NCI-H2107 (cell line): ENCODE measurements at places on chromosomes 13 and 19.

GRCh38 chr13:26664876-26665275, 95.7 kb downstream of the GPR12 start:
- DNase-seq, result no peak

DNA sequence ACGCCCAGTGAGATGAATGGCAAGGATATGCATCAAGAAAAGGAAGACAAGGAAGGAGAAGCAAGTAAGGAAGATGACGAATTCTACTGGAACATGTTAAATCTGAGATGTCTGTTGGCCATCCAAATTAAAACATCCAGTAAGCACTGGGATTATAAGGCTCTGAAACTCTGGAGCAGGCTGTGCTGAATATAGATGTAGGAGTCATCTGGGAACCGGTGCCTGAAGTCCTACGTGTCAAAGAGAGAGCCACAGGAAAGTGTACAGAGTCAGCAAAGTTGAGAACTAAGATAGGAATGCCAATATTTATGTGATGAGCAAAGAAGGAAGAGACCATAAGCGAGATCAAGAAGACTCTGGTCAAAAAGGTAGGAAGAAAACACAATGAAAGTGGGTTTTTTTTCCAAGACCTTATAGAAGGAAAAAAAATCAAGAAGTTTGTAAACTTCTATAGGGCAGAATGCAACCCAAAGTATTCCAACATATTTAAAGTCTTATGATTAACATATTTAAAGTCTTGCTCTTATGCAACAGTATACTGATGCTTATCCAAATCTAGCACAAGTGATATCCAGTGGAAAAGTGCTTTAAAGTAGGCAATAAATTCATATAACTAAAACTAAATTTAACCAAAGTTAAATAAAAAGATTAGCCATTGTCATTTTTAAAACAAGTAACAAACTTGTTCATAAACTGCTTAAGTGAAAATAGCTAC, 51.2 kb upstream of the EEF1AKMT1 start:
- DNase-seq, result no peak

GRCh38 chr13:72696579-72696978, 30.9 kb downstream of the MZT1 start:
- no peak for DNase-seq

DNA sequence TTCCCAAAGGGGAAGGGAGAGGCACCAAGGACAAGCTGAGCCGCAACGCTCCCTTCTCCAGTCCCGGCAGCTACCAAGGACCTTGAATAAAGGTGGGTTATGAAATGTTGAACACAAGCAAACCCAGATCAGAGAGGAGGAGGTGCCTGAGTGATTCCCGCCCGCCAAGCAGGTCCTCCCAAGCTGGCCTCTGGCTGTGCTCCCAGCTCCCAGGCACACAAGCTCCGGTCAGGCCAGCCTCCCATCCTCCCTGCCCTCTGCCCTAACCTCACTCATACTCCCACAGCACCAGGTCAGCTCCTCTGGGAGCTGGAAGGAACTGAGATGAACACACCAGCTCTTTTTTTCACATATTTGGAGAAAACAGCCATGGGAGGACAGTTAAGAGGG, 3.7 kb downstream of the NAPA start:
- DNase-seq, result no peak

- peak; percentile 82 for DNase-seq
Measured at GRCh38 chr19:35717665-35718344, at the start of gene KMT2B. Gene KMT2B (plus strand): TSS chr19:35718003. CDS start chr19:35718019, 16 bp downstream.

DNA sequence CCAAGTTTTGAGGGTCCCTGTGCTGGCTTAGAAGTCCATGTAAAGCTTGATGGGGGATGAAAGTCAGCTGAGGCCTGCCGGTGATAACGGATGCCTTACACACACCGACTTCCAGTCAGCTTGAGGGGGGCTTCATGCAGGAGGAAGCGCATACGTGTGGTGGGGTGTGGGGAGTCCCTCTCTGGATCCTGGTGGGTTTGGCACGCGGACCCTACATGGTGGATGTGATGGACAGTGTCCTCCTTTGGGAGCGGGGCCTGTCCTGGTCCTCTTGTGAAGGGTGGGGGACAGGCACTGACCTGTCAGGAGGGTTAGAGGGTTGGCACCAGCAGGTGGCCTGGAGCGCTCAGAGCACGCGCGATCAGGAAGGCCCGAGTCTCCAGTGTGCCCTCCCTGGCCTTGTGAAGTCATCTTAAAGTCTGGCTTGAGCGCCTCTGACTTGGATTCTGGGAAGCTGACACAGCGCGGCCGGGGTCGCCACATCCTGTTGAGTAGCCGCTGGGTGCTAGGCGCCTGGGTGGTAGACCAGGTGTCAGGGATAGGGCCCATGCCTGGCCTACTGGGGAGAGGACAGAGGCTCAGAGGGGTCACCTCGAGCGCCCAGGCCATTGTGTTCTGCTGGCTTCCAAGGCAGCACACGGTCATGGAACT, 2.9 kb downstream of the DAZAP1 start:
- no peak for DNase-seq

- no peak for DNase-seq
Measured at GRCh38 chr13:35664747-35665146, 188.3 kb upstream of the MAB21L1 start.

- DNase-seq, result no peak
Measured at GRCh38 chr19:46052896-46053295, 12.1 kb upstream of the IGFL4 start.

DNA sequence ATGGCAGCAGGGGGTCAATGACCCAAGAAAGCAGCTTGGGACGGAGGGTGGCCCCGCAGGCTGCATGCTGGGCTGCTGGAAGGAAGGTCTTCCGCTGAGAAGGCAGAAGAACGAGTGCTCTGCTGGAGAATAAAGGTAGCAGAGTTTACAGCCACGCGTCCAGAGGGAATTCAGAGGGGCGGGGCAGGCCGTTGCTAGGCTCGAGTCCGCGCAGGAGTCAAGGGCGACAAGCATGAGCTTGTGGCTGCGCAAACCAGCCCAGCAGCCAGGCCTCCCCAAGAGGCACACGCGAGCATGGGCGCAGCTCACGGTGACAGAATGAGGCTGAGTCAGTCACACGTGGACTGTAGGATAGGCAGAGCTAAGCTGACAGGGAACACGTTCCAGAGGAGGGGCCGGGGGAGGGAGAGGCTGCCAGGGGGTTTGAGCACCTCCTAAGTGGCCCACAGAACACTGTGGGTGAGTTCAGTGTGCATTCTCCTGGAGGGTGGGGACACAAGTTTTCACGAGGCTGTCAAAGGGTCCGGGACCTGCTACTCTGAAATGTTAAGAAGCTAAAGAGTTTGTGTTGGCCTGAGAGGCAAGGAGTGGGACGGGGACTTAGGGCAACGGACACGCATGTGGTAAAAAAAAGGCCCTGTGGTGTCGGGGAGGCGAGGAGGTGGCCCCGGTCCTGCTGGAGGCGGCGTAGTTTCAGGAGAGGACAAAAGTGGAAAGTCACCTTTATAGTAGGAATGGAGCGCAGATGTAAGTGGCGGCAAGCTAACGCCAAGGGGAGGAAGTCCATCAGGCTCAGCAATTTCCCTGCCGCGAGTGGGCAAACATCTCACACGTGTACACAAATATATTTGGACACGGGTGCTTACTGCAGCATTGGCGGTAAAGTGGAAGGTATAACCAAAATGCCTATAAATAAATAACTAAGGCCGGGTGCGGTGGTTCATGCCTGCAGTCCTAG, 17.7 kb downstream of the RFX2 start:
- peak; percentile 73 for DNase-seq

DNA sequence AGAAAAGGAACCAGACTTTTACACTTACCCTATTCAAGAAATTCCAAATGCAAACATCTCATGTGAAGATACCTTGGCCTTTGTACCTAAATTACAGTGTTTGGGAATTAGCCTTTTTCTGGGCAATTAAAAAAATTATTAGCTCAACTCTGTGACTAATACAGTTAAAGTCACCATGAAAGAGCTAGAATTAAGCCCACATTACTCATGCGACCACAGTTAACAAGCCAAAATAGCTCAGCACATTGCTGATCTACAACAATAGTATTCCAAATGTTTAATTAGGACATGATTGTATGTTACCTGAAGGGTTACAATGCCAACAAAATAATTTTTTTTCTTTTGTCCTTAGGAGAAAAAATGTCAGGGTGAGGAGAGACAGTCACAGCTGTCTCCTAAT, 263.6 kb upstream of the GPC6 start:
- no peak for DNase-seq

DNA sequence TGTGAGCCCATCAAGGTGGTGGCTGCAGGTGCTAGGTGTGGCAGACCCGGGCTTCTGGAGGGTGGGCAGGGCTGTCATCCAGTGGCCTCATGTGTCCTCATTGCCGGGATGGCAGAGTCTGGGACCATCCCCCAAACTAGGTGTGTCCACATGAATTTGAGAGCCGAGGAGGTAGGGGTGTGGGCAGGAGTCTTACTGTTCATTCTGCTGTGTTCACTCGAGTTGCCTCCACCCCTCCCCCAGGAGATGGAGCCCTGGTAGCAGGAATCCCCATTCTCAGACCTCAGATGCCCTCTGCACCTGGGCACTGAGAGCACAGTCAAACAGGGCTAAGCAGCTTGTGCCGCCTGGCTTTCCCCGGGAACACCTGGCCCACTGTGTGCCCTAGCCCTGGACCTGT, 22.4 kb downstream of the NAXD start:
- no peak for DNase-seq

- DNase-seq, result no peak
Measured at GRCh38 chr13:103873725-103874124, 807.5 kb upstream of the SLC10A2 start.

DNA sequence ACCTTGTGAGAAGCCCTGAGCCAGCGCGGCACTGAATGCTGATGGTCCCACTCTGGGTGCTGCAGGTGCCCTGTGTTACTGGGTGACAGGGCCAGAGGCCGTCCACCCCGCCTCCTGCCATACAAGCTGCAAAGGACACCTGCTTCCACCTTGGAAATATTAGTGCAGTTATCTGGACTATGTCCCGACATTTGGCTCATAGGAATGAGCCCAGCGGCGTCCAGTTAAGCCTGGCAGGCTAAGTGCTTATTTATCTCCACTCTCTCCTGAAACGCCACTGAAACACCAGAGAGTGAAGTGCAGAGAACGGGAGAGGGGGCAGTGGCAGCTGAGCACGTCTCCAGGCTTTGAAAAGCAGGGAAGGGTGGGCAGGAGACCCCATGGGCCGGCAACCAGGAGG, 145.8 kb downstream of the KDM4B start:
- no peak for DNase-seq

GRCh38 chr13:51257187-51257586, 35.0 kb downstream of the FAM124A start:
- DNase-seq, result no peak

GRCh38 chr13:112161521-112162301, 94.8 kb downstream of the SOX1 start:
- DNase-seq, result no peak

- no peak for DNase-seq
Measured at GRCh38 chr19:1445185-1445931, 4.6 kb upstream of the APC2 start.

DNA sequence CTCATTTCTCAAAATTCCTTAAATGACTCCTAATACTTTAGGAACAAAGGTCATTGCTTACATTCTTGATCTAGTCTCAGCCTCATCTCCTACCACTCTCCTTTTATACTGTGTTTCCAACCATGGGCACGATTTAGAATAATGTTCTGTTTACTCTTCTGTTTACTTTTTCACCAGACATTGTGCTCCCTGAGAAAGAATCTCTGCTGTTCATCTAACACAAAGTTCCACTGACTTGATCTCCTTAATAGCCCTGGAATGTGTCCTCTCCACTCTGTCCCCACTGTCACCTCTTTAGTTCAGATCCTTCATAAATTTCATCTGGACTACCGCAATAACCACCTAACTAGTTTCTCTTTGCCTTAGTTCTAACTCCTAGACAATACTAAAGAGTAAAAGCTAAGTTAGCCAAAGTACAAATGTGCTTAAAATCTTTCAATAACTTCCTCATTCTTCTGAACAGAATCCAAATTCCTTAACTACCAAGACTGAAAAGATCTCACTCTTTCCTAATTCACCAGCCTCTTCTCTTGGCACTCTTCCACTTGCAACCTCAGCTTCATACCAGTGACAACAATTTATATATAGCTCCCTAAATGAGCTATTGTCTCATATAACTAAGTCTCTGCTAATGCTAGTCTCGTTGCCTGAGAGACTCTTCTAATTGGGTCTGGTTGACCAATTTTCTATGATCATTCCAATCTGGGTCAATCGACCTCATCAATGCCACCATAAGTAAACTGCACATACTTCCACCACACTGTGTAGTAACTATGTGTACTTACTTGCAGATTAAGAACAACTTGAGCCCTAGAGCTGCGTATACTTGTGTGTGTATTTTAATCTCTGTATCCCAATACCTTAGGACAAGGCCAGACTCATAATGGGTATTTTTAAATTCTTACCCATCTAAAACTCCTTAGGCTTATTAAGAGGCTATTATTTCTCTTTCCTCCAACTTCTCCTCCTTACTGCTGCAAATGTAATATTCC, 179.9 kb downstream of the VWA8 start:
- no peak for DNase-seq

GRCh38 chr13:73820285-73820684, 313.9 kb downstream of the KLF12 start:
- no peak for DNase-seq

GRCh38 chr19:3603121-3603811, 3.4 kb downstream of the TBXA2R start:
- DNase-seq, result no peak

GRCh38 chr19:38190061-38190460, 34.0 kb downstream of the DPF1 start:
- DNase-seq, result no peak

- DNase-seq, result no peak
Measured at GRCh38 chr19:6976197-6976596, 45.0 kb downstream of the MBD3L2B start.

DNA sequence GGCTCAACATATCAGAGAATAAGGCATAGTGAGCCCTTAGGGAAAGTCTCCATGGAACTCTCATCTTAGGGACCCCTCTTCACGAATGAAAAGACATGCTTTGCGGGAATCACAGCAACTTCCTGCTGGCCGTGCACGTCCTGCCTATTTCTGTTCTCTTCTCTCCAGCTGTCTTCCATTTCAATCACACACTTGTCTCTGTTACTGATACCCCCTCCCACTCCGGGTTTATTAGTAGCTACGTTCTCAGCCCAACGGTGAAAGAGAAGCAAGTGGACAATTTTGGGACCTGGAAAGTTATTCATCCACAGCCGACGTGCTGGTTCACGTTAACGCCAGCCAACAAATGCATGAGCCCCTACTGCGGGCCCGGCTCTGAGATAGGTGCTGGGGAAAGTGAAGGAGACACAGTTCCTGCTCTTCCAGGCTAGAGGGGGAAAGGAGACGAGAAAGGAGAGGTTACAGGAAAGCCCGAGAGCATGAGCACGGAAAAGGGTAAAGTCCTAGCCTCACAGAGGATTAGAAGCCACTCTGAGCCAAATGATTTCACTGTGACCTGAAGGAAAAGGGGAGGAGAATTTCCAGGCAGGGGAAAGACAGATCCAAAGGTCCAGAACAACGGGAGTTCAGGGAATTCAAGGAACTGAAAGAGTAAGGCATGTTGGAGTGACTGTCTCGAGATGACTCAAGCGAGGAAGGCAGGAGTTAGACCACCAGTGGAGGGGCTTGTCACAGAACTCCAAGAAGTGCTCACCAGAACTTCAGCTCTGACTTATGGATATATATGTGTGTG, 81.8 kb upstream of the CLDN10 start:
- no peak for DNase-seq

GRCh38 chr13:111370570-111371535, 50.4 kb downstream of the TEX29 start:
- no peak for DNase-seq

- no peak for DNase-seq
Measured at GRCh38 chr19:54418930-54419800, 3.9 kb downstream of the TTYH1 start.

GRCh38 chr19:54532528-54532927, 29.9 kb downstream of the LAIR2 start:
- DNase-seq, result no peak
